Heart left ventricle (tissue), 16 donors: ENCODE measurements at places on chromosomes 13 and 19. TPM values are rescaled to one million over a fixed set of nuclear protein-coding genes. Genes with fewer than 3 reads are reported as not detected.
A peak's percentile ranks its signal among the peaks of the same experiment; 100 is the strongest.

DNA sequence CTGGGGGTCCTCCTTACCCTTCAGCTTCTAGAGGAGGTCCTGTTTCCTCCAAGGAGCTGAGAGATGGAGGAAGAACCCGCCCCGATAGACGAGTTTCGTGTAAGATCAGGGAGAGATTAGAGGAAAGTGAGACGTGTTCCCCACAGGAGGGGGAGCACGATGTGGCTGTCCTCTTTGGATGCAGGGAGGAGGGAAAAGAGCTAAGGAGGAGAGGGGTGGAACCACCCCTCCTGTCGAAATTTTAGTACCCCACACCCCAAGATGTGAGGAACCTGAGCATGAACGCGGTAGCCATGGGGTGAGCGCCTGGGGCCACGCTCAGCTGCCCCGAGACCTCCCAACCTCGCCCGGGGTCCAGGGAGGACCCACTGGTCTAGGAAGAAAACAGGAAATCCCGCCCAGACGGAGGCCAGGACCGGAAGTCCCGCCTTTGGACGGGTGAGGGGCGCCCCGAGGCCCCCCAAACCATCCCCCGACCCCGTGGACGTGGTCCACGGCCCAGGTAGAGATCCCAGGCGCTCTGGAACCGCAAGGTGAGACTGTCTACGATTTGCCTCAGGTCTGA, 1.2 kb downstream of the AKT1S1 start:
- peak; percentile 69 for DNase-seq
- peaks cover 30% of the 10 kb centered on the region for H3K4me1 ChIP-seq
- peaks cover 44% of the 10 kb centered on the region for H3K36me3 ChIP-seq
- no peaks in the 10 kb centered on the region for H3K27me3 ChIP-seq
- H3K4me3 ChIP-seq, result peak overlapping the region; percentile 97

Gene CLEC17A
- not detected for total RNA-seq

GRCh38 chr19:6668691-6669090, 1.3 kb downstream of the TNFSF14 start:
- H3K27ac ChIP-seq, result no peak overlapping the region
- H3K4me3 ChIP-seq, result peak overlapping the region; percentile 55
- no peaks in the 10 kb centered on the region for H3K36me3 ChIP-seq
- no peaks in the 10 kb centered on the region for H3K4me1 ChIP-seq

DNA sequence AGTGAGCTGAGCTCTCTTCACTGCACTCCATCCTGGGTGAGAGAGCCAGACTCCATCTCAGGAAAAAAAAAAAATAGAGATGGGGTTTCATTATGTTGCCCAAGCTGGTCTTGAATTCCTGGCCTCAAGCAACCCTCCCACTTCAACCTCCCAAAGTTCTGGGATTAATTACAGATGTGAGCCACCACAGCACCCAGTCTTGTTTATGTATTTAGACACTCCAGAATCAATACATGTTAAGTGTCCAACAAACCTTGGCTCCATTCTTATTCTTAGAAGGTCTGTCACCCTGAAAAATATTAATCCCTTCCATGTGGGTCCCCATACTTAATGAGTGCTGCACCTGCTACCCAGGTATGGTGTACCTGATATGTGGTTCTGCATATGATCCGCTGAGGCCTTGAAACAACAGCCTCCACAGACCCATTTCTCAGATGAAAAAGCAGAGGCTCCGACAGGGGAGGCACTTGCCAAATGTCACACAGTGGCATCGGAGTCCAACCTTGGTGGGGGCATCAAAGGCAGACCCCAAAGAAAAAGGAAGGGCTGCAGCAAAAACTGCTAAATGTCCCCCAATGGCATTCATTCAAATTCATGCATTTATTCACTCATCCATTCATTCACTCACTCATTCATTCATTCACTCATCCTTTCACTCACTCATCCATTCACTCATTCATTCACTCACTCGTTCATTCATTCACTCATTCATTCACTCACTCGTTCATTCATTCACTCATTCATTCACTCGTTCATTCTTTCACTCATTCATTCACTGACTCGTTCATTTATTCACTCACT, 16.7 kb downstream of the TICAM1 start:
- H3K36me3 ChIP-seq, result peaks cover 17% of the 10 kb centered on the region
- H3K27ac ChIP-seq, result no peak overlapping the region
- H3K27me3 ChIP-seq, result no peaks in the 10 kb centered on the region
- DNase-seq, result no peak

Gene TSPAN16
- total RNA-seq, result not detected

GRCh38 chr13:111239764-111240670, 80.4 kb upstream of the TEX29 start:
- no peak overlapping the region for H3K4me3 ChIP-seq
- no peaks in the 10 kb centered on the region for H3K27me3 ChIP-seq
- no peak overlapping the region for H3K27ac ChIP-seq
- peaks cover 63% of the 10 kb centered on the region for H3K36me3 ChIP-seq

Gene CD22
- total RNA-seq, result 3.3 TPM

DNA sequence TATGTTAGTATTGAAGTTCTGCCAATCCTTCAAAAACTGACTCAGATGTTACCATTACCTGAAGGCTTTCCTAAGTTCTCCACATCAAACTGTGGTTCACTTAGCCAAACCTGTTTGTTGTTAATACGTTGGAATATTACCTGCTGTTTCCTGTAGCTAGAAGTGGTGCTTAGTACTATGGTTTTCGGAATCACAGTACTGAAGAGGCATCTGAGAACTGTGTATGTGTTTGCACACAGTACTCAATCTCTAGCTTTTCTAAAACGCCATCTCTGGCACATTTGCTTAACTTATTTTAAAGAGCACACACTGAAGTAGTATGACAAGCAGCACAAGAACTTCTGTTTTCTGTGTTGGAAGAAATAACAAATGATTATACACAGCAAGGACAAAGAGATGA, 248.2 kb downstream of the SHISA2 start:
- no peaks in the 10 kb centered on the region for H3K27me3 ChIP-seq
- no peak overlapping the region for H3K4me3 ChIP-seq
- no peak for DNase-seq
- no peaks in the 10 kb centered on the region for H3K4me1 ChIP-seq

- H3K27ac ChIP-seq, result no peak overlapping the region
- H3K4me3 ChIP-seq, result no peak overlapping the region
- H3K27me3 ChIP-seq, result no peaks in the 10 kb centered on the region
- H3K4me1 ChIP-seq, result no peaks in the 10 kb centered on the region
Observed at GRCh38 chr13:94063096-94063495, 416.4 kb downstream of the DCT start.

- DNase-seq, result no peak
- H3K27ac ChIP-seq, result no peak overlapping the region
- H3K4me1 ChIP-seq, result no peaks in the 10 kb centered on the region
- H3K36me3 ChIP-seq, result no peaks in the 10 kb centered on the region
Observed at GRCh38 chr19:29076963-29077362, 136.0 kb downstream of the UQCRFS1 start.

- H3K27me3 ChIP-seq, result no peaks in the 10 kb centered on the region
- peaks cover 53% of the 10 kb centered on the region for H3K4me1 ChIP-seq
- H3K4me3 ChIP-seq, result no peak overlapping the region
- DNase-seq, result no peak
Observed at GRCh38 chr19:18484992-18485391, 36.9 kb downstream of the ELL start.

DNA sequence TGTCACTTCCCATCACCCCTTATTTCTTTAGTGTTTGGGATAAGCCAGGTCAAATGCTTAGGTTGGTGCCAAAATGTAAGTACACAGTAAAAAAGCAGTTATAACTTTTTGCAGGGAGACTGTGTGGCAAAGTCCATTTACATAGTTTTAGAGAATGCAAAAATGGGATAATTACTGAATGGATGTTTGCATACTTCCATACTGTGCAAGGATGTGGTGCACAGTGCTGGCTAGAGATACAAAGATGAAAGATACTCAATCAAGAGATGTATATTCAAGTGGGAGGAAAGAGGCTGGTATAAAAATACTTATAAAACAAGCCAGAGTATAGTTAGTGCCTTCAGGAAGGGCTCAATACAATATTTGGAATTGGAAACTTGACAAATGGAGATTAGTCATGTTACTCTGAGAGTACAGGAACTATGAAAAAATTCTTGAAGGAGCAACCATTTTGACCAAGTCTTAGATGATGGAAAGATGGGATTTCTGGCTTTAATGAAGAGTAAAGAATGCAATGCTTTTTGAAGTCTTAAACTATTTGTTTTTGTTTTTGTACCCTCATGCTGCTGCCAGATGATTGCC, 8.0 kb downstream of the PDS5B start:
- no peaks in the 10 kb centered on the region for H3K36me3 ChIP-seq
- DNase-seq, result no peak
- H3K27ac ChIP-seq, result no peak overlapping the region
- no peaks in the 10 kb centered on the region for H3K27me3 ChIP-seq
- no peak overlapping the region for H3K4me3 ChIP-seq
- peaks cover 24% of the 10 kb centered on the region for H3K4me1 ChIP-seq
